Anterior cingulate cortex (tissue), 58 donors: ENCODE measurements at places on chromosomes 5 and 9.

GRCh38 chr5:71810023-71810422 is 90.9 kb downstream of the CARTPT start:
- no peak for DNase-seq

DNA sequence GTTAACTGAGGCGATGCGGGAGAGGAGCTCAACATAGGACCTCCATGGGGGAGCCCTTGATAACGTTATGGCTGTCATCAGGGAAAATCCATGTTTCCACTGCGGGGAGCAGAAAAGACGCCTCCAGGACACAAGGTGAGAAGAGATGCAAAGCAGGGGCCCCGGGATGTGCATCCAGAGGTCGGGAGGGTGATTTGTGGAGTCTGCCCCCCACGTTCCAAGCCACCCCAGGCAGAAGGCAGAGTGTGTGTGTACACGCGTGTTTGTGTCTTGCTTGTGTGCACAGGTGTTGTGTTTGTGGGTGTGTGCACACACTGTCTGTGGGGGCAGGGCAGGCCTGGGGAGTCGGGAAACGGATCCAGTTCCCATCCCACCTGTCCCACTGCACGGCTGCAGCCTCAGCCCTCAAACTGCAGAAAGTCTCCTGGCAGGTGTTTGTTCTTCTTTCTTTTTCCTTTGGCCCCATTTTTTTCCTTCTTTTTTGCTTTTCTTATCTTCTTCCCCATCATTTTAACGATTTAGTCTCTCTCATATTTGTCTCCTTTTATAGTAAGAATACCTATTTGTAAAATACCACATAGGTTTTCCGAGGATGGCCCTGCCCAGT is 17.4 kb upstream of the PLEKHG4B start:
- DNase-seq = no peak

GRCh38 chr5:18517641-18518380 is 883.6 kb downstream of the TAF11L14 start:
- DNase-seq = no peak

- no peak for DNase-seq
These were observed 11.8 kb upstream of the ZDHHC11 start for GRCh38 chr5:862367-863243.

GRCh38 chr9:108865037-108865436 is 3.0 kb downstream of the ACTL7A start:
- DNase-seq = no peak

DNA sequence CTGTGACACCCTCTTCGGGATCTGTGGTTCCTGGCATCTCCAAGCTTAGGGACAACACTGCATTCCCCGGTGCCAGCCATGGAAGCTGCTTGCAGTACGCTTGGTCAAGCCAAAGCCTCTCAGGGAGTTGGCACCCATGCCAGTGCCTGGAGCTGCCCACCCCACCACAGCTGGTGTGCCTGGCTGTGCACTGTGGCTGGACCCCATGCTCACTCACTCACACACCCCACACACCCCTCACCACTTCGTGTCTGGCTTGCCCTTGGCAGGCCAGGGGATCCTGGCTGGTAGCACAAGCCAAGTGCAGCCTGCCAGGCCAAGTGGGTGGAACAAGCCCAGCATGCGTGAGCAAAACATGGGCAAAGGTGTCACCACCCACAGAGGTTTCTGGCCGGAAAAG is 324.5 kb upstream of the PTGER4 start:
- DNase-seq = no peak

DNA sequence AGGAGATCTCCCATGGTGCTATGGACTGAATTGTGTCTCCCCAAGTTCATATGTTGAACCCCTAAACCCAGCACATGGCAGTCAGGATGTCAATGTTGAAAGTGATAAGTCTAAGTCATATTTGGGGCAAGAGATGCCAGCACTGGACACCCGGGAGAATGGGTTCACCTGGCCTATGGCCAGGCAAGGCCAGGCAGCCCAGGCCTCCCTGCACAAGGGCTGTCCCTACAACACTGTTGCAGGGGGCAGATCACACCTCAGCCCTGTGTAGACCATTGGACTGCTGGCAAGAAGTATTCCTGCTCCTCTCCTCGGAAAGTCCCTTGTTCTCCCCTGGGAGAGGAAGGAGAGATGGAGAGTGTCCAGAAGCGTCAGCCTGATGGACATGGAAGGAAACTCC is 240.5 kb downstream of the GADD45G start:
- DNase-seq = no peak

- no peak for DNase-seq
These were observed 68.1 kb upstream of the ERBIN start for GRCh38 chr5:65858316-65858715.

DNA sequence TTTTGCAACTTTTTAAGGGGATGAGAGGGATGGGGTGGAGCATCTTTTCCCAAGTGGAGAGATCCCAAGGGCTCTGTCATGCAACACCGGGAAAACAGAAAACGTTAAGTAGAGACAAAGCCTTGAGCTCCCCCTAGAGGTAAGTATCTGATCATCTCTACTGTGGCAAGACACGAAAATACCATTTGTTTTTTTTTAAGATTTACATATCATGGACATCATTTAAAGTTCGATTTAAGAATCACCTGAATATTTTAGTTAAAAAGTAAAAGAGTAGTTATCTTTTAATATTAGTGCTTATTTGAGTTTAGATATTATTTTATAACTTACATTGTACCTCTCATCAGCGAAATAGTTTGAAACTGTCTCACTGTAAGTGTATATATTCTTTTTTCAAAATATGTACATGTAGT is 200.4 kb downstream of the LRRC70 start:
- DNase-seq = no peak

DNA sequence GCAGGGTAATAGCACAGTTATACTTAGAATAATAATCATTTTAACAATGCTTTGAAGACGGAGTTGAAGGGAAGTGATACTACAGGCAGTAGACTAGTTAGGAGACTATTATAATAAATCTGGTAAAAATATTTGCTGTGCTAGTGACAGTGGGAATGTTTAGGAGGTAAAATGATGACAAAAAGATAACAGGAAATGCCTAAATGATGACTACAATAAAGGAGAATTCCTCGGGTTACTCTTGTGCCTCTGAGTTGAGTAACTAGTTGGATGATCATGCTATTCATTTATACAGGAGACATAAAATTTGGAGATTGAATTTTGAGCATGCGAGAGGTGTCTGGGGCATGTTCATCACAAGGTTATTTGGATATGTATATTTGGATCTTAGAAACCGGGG is 32.2 kb upstream of the PAM start:
- DNase-seq = no peak

DNA sequence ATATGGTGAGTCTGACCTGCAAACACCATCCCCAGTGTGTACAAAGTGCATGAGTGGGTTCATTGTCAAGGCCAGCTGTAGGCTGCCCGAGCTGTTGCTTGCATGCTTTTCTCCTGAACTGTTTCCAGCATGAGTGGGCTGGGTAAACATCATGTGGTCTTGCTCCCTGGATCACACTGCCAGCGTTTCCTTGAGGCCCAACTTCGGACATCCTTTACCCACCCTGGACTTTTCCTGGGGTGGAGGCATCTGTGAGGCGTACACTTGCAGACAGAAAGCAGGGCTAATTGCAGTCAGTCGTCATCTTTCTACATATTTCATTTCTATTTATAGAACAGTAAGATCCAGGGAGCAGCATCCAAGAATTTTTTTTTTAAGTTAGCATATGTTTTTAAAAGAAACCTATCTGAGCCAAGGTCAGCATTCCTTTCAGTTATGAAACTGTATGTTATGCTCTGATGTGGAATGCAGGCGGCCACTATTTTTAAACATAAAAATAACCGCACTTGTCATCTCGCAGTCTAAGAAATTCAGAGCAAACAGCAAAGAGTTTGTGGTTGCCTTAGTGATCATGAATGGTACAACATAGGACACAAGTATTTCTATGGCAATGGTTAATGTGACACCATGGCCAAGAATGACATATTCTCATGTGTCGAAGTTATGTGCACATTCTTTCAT is 106.5 kb upstream of the DMRT1 start:
- peak; percentile 76 for DNase-seq

- DNase-seq = no peak
These were observed 21.3 kb upstream of the RNF145 start for GRCh38 chr5:159230657-159231056.

DNA sequence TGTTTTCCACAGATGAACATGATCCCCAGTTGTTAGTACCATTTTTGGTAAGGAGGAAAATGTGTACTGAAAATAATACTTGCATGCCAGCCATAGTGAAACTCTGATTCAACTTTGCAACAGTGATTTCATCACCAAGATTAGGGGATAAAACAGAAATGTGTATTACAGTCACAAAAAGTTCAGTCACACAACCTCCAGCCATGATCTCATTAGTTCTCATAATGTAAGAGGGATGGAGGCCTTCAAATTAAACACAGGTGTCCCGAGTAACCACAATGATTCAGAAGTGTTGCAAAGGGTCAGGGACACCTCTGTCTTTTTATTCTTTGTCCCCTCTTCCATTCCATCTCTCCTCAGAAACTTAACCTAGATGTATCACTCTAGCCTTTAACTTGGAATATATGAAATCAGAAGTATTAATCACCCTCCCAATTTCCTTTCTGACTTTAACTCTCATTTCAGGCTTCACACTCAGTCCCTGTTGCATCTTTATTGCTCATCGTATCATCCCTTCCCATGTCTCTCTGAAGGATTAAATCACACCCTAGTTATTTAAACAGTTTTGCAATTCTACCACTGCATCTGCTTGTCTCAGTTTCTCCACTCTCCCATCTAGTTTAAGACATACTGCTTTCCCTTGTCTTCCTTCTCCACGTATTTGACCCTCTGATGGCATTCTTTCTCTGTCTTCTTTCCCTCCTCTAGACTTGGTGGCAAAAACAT is 291.2 kb downstream of the ADAMTS6 start:
- DNase-seq = no peak

DNA sequence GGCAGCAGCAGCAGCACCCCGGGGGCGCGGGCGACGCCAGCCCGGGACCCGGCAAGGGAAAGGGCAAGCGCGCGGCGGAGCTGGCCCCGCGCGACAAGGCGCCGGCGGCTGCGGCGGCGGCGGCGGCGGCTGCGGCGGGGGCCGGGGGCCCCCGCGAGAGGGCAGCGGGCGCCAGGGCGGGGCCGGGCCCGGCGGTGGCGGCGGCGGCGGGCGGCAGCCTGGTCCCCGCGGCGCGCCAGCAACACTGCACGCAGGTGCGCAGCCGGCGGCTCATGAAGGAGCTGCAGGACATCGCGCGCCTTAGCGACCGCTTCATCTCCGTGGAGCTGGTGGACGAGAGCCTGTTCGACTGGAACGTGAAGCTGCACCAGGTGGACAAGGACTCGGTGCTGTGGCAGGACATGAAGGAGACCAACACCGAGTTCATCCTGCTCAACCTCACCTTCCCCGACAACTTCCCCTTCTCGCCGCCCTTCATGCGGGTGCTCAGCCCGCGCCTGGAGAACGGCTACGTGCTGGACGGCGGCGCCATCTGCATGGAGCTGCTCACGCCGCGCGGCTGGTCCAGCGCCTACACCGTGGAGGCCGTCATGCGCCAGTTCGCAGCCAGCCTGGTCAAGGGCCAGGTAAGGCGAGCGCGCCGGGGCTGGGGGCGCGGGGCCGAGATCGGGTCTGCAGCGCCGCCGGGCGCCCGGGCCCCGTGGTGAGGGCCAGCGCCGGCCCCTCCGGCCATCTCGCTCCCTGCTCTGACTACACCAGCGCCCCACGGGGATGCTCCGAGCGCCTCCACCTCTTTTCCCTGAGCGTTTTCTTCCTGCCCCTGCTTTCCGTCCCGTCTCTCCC is at the start of gene UBE2QL1:
TSS of gene UBE2QL1 (plus strand) at position 238 of the 843 bp plus-strand sequence. CDS start at position 273, 35 bp downstream.
- no peak for DNase-seq
